ENCODE measurements at places on chromosomes 1 and 21.

- no peak for DNase-seq
Observed at GRCh38 chr1:181508486-181509165, 25.3 kb downstream of the CACNA1E start.

GRCh38 chr1:90718411-90719329, 1.6 kb upstream of the BARHL2 start:
- DNase-seq, result no peak

GRCh38 chr1:183986941-183987340, 50.6 kb downstream of the COLGALT2 start:
- DNase-seq, result no peak

- DNase-seq, result no peak
Observed at GRCh38 chr1:192477630-192478029, 97.9 kb upstream of the RGS1 start.

DNA sequence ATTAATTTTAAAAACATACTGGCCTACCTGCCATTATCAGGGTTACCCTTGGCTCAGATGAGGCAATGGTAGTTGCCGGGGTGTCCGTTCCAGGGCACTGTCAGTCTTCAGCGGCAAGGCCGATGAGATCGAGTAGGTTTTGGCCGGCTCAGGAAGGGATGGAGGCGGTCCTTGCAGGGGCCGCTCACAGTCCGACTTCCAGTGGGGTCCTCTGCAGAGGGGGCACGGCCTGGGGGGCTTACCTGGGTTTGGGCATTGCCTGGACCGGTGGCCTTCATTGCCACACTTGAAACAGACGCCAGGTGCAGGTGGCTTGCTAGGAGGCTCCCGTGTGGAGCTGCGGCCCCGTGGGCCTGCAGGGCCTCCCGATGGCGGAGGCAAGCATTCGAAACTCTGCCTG, 2.5 kb downstream of the ERVH48-1 start:
- no peak for DNase-seq

Measured in stimulated activated CD4-positive, alpha-beta T cell treated with anti-CD3 and anti-CD28 coated beads, Interleukin-1b, Interleukin-23, amount 100 ng/mL, for 1 hour (primary cell).